NCI-H2081 (cell line): ENCODE measurements at places on chromosomes 16 and 17.

DNA sequence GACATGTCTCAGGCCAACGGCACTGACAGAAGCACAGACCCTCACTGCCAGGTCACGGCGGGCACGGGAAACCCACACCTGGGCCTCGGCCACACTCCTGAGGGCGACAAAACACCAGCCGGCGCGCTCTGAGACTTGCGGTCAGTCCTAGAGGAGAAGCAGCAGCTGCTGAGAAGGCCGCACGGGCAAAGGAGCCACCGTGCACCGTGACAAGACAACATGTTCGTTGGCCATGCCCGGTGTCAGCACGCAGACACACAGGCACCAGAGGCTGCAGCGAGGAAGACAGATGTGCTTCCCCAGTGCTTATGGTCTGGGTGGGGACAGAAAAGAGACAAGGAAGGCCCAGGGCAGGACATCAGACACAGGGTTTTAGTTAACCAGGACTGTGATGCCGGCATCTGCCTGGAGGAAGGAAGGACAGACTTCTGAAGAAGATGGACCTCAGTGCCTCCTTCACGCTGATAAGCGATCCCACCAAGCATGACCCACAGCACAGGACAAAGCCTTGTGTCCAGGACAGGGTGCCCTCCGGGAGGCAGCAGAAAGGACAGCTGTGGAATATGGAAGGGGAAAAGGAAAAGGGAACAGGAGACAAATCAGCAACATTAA, 84.0 kb downstream of the ANKRD11 start:
- DNase-seq, result no peak

- DNase-seq, result no peak
Observed at GRCh38 chr16:77745972-77746371, 23.7 kb downstream of the NUDT7 start.

DNA sequence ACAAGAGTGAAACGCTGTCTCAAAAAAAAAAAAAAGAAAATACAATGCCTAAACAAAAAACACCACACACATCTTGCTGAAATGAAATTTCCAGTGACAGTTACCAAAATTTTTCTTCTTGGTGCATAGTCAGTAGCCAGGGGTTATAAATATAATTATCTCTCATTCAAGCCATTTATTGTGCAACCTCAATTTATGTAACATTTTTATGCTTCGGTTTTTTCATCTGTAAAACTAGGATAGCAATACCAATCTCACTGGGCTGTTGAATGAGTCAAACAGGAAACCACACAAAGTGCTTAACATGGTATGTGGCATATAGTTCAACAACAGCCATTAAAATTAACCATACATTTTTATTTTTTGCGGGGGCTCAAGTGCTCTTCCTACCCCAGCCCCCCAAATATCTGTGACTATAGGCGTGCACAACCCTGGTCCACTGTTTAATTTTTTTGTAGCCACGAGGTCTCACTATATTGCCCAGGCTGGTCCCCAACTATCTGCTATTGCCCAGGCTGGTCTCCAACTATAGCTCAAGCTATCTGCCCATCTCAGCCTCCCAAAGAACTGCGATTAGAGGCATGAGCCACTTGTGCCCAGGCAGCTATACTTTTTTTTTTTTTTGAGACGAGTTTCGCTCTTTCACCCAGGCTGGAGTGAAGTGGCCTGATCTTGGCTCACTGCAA, 2.6 kb downstream of the COG4 start:
- no peak for DNase-seq

DNA sequence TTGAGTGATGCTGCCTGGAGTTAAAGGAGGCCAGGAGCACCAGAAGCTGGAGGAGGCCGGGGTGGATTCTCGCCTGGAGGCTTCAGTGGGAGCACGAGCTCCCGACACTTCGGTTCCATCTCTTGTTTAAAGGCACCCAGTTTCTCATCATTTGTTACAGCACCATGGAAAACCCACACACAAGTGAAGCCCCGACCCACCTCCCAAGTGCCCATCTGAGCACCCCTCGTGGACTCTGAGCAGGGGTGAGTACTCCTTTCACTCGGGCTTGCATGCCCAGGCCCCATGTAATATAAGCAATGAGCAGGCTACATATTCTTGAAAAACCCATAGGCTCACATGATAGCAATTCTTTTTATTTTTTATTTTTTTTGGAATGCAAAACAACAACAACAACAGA, 196.9 kb upstream of the MAF start:
- no peak for DNase-seq

DNA sequence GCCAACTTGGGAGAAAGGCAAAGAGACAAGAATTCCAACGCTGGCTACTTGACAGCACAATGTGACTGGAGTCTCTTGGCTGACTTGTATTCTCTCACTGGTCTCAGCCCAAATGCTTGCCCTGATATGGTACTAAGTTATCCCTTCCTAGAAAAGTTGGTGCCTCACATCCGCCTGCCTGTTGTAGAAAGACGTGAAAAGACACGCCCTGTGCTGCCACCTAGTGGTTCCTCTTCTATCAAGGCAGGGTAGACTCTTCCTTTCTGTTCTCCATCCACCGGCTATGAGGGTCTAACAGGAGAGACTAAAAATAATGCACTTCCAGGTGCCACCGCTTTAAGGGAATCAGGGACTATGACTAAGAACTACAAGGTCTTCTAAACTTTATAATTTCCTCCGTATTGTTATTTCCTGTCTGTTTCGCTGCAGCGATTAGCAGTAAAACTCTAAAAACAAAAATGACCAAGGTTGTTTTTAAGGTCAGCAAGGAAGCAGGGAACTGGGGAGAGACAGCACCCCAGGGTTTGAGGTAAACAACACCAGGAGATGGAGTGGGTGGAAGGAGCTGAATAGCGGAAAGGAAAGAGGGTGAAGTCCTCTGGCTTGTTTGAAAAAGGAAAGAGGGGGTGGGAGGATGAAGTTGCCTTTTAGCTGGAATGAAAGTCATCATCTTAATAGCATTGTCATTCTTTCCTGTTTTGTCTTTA, 109.5 kb downstream of the YPEL2 start:
- peak; percentile 87 for DNase-seq
